CD4-positive, alpha-beta T cell treated with Interferon gamma for 1 hour (primary cell): ENCODE measurements at places on chromosomes 3 and 15.

- DNase-seq: no peak
Observed at GRCh38 chr15:40072216-40072990, 33.4 kb upstream of the SRP14 start.

- DNase-seq: peak; percentile 69
Observed at GRCh38 chr3:129599607-129600006, 6.9 kb downstream of the PLXND1 start.

DNA sequence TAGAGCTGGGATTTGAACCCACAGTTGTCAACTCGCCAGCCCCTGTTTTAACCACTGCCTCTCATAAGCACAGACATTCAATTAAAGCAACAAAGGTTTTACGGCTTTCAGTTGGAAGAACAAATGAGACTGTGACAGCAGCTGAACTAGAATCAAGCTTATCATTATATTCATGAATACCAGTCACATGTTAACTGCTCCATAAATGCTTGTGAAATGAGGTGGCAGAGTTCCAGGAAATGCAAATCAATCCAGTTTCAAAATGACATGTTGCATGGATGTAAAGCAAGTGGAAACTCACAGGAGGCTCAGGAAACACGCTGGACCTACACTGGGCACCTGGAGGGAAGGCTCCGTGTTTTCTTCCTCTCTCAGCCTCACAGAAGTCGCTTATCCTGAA lies 3.9 kb downstream of the GP5 start:
- DNase-seq: no peak

DNA sequence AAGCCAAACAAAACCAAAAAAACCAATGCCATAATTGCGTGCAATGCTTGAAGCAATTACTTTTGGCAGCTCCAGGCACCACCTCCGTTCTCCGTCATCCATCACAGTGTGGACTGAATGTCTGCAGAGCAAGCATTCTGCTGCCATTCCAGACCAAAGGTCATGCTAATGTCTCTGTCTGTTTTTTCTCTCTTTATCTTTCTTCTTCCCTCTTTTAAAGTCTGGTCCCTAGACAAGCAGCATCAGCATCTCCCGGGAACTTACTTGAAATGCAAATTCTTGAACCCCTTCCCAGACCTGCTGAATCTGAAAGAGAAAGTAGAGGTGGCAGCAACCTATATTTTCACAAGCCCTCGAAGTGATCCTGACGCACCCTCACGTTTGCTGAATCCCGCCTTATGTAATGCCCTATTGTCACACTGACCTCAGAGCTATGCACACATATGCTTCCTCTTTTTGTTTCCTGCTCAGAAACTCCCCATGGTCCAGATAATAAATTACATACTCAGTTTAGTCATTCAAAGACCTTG lies 297.3 kb upstream of the PROK2 start:
- DNase-seq: peak; percentile 73

GRCh38 chr3:149808209-149808829 lies 4.7 kb upstream of the RNF13 start:
- DNase-seq: peak; percentile 43

- no peak for DNase-seq
Observed at GRCh38 chr15:27601239-27601960, 497.7 kb downstream of the OCA2 start.

- DNase-seq: peak; percentile 8
Observed at GRCh38 chr15:44066211-44066827, 128.8 kb downstream of the FRMD5 start.

GRCh38 chr3:29168696-29169095 lies 112.2 kb upstream of the RBMS3 start:
- DNase-seq: no peak

- no peak for DNase-seq
Observed at GRCh38 chr3:127744253-127744815, 71.6 kb downstream of the ABTB1 start.

DNA sequence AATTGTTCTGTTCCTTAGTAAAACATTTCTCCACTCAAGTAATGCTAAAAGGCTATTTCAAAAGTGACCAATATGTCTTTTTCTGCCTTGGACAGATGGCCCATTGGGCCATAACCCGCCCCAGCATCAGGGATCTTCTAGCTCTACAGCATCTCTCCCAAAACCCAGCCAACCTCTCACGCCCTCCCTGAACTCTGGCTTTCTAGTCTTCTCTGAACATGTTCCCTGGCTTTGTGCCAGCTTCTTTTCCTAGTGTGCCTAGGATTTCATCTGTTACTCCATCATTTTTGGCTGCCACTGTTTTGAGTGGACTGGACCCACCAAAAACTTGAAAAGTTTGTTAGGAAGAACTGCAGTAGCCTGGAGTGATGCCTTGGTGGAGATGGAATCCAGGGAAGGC lies 30.7 kb downstream of the TRPM1 start:
- DNase-seq: no peak

- DNase-seq: no peak
Observed at GRCh38 chr3:11167590-11167989, 13.3 kb downstream of the HRH1 start.

DNA sequence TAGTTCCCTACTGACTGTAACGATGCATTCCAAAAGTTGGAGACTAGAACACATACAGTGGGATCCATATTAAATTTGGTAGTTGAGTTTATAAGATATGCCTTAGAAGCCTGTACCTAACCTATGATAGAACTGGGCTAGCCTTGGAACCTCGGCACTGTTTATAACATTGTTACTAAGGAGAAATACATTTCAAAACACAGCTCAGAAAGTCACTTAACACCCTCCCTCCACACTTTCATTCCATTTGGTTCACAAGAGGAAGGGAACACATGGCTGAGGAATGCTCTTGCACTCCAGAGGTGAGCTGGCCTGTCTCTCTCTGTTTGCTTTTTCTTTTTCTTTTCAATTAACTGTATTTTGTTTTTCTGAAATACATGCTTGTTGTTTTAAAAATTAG lies 48.7 kb upstream of the TSC22D2 start:
- no peak for DNase-seq

DNA sequence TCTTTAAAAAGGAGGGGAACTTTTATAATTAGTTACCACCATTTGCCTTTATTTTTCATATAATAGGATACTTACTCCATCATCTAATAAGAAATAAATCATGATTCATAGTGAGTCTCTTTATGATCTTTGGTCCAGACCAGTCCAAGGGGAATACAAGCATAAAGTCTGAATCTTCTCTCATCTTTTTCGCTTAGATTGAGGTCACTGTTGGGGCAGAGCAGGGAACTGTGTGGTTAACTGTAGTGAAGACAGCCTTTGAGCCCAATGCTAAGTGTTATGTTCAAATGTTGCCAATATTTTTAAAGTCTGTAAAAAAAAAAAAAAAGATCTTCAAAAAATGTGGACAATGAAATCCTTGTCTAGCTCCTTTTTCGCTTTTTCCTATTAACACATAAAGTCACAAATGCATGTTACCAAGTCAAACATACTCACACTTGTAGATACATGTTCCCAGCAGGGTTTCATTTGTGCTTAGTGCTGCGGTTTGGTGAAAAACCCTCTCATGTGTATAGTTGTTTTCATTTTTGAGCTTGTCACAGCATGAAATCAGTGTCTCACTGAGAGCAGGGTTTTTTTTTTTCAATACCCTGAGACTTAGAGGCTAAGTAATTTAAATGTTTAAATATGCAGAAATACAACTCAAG lies 72.1 kb downstream of the EPHA3 start:
- DNase-seq: no peak

DNA sequence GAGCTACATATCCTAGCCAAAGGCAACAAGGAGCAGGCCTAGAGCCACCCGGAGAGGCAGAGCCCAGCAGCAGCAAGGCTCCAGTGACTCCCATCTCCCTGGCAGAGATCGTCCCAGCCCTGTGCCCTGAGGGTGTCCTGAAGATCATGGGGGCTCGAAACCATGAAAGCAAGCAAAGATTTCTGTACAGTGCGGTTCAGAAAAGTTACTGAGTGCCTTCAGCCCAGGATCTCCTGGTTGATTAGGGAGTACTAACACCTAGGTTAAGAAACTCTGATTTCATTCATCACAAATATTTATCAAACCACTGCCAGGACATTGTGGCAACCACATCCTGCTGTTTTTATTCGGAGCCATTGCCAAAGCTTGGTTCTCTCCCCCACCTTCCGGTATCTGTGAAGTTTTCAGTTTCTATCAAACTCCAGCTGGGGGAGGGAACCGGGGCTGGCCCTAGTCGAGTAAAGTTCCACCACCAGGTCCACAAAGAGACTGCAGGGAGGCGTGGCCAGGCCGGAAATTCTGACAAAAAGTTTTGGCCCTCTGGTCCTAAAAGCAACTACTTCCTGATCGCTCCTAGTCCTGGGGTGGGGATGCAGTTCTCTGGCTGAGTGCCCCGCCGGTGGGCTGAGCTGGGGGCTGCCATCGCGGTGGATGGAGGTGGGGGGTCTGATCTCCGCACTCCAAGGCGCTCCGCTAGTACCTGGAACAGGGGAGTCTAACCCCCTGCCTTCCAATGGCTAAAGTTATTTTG lies 1.2 kb downstream of the RAB43 start:
- peak; percentile 89 for DNase-seq

DNA sequence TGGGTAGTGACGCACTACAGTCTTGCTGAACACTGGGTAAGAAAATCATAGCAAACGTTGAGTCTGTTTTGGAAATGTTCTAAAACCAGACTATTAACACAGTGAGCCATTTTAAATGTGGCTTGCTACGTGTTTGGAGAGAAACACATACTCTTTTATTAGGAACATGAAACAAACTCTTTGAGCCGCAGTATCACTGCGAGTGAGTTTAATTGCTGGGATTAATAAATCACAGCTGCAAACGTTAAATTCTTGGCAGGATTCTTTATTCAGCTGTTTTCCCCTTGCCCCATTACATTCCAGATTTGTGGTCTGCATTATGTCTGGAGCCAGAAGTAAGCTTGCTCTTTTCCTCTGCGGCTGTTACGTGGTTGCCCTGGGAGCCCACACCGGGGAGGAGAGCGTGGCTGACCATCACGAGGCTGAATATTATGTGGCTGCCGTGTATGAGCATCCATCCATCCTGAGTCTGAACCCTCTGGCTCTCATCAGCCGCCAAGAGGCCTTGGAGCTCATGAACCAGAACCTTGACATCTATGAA lies 33.6 kb downstream of the BTD start:
- DNase-seq: no peak

GRCh38 chr3:115186351-115187148 lies 39.5 kb upstream of the ZBTB20 start:
- DNase-seq: no peak

- DNase-seq: no peak
Observed at GRCh38 chr3:154285221-154285620, 39.1 kb downstream of the DHX36 start.

- DNase-seq: no peak
Observed at GRCh38 chr3:10523561-10523960, 18.2 kb upstream of the ATP2B2 start.

GRCh38 chr15:73873889-73874511 lies 636 bp downstream of the TBC1D21 start:
- peak; percentile 19 for DNase-seq

- no peak for DNase-seq
Observed at GRCh38 chr15:88986949-88987590, 73.9 kb upstream of the MFGE8 start.

DNA sequence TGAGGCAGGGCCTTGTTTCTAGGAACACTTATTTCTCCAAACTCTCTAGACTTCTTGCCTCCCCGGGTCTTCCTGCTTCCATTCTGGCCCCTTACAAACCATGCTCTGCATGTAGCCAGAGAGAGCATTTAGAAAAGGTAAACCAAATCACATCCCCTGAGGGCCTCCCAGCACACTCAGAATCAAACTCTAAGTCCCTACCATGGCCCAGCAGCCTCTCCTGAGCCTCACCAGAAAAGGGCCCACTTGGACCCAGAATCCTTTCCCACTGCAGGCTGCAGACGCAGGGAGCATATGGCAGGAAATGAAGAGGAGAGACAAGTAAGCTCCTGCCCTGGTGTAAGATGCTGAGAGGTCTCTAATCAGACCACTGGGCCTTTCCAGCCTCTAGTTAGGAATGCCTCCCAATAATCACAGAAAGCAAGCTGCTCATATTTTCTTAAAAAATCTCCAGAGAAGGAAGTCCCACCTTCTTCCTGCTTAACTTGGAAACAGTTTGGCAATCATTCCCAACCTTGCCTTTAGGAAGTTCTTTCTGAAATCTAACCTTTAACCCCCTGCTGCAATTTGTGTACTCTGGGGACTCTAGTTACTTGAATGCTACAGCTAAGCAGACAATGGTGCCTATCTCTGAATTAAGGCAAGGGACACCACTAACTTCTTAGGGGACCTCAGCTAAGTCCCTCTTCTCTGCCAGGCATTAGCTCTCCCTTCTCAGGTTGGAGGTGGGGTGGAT lies 4.2 kb downstream of the AMOTL2 start:
- no peak for DNase-seq

GRCh38 chr3:59401924-59402323 lies 352.1 kb upstream of the CFAP20DC start:
- no peak for DNase-seq

GRCh38 chr3:116165641-116166040 lies 279.6 kb downstream of the LSAMP start:
- no peak for DNase-seq

DNA sequence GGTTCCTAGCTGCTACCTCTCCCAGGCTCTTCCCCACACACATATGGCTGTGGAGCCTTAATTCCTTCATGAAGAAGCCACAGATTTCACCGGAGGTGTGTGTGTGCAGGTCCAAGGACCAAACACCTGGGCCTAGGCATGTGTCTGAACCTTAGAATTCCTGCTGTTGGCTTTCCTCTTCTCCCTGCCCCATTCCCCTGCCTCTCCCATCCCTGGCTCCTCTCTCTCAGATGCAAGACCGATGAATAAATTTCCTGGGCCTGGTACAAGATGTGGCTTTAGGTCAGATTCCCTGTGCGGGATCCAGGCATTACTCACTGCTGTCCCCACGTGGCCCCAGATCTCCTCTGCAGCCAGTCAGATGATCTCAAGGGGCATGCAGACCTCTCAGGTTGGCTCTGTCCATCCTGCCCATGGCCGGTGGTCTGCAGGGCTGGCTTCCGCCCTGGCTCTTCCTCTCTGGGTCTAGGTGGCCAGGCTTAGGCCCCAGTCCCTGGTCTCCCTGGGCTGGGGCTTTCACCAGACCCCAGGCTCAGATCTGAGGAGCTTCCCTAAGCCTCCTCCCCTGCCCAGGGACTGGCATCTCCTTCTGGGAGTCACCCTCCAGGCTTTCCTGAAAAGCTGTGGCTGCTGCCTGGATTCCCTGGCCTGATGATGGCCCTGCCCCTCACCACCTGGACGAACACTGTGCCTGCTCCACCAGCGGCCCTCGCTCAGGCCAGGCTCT lies 20.5 kb downstream of the CCR9 start:
- DNase-seq: no peak

DNA sequence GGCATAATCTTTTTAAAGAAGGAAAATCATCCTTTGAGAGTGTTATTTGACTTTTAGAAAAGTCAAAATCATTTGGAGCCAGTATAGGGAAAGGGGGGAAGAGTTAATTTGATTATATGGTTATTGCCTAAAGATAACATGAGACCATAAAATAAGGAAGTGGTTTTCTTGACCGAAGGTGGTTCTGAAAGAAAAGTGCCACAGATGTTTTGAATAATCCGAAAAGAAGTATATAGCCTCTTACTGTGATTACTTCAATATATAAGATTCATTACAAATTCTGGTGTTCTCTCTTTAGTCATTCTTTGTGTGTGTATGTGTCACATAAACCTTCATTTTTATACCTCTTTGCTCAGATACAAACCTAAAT lies 1.1 kb downstream of the DNAJB11 start:
- no peak for DNase-seq
